Stimulated activated CD4-positive, alpha-beta T cell treated with anti-CD3 and anti-CD28 coated beads, Interleukin-2, amount 100 ng/mL, for 48 hours (primary cell): ENCODE measurements at places on chromosomes 4 and X.

DNA sequence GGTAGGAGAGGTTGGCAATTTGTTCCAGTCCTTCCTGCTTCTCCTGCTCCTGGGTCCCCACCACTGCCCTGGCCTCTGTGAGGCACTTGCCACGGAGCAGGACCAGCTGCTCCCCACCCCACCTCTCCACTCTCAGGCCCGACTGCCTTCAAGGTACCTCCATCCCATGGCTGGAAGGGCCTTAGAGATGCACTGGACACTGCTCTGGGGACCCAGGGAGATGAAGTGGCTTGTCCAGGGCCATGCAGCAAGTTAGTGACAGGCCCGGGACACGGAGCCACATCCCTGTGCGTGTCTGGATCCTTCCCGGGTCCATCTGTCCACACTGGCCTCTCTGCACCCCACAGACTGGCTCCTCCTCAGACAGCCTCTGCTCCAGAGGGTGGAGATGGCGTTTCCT is 105.3 kb downstream of the CPZ start:
- no peak for DNase-seq

DNA sequence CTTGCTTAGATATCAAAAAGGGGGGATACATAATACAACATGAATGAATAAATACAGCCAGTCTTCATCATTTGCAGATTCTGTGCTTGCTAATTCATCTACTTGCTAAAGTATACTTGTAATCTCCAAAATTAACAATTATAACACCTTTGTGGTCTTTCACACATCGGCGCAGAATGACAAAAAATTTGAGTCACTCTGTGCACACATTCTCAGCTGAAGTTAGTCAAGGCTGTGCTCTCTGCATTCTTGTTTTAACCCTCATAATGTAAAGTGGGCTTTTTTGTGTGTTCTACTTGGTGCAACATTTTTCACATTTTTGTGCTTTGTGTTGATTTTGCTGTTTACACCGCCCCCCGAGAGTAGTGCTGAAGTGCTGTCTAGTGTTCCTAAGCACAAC is 65.8 kb upstream of the GPRIN3 start:
- DNase-seq = no peak

- DNase-seq = no peak
Observed at GRCh38 chr4:173530326-173531085, 477 bp upstream of the HAND2 start.

GRCh38 chr4:128635955-128636560 is 173.4 kb upstream of the JADE1 start:
- no peak for DNase-seq

DNA sequence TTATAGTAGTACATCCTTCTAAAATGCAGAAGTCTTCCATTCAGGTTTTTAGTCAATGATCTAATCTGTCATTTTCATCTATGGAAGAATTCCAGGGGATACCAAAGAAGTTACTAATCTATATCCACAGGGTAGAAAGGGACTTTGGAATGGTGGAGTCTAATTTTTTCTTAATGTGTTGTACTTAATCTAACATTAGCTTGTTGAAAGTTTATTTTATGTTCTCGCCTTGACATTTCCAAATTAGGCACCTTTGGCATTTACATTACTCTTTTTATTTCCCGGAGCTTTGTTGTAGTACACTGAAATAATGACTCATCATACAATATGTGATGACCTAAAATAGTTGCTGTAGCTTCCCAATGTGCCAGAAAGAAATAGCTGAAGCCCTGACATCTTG is 91.5 kb downstream of the HTR2C start:
- no peak for DNase-seq

GRCh38 chr4:7757501-7758471 is 181.9 kb downstream of the AFAP1 start:
- DNase-seq = no peak

DNA sequence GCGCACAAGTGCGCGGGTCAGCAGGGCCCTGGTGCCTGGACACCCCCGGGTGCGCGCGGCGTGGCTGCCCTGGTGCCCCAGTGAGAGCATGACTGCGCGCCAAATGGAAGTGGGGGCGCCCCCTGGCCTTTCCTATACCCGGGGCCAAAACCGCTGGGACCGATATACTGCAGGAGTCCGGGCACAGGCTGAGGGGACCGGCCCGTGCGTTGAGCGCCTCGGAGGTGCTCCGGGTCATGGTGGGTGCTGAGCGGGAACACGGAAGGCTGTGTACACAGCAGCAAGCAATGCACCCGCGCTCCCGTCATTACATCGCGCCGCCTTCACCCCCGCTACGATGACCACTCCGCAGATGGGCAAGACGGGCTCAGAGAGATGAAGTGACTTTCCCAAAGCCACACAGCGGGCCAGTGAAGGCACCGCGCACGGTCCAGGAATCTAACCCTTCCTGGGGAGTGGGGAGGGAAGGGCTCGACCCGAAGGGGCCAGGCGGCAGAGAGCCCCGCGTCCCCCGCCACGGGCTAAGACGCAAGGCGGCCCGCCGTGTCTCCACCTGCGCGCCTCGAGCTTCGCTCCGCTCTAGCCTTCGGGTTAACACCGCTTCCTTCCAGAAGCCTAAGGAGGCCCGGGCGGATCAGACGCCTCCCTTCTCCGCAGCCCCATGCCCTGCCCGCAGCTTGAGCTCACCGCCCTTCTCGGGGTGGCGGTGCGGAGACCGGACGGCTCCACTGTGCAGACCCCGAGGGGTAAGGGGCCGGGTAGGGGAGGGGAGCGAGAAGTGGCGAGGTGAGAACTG is 11.3 kb downstream of the HMX1 start:
- DNase-seq = no peak

GRCh38 chrX:30888526-30889146 is 418 bp downstream of the TAB3 start:
- DNase-seq = peak; percentile 9

DNA sequence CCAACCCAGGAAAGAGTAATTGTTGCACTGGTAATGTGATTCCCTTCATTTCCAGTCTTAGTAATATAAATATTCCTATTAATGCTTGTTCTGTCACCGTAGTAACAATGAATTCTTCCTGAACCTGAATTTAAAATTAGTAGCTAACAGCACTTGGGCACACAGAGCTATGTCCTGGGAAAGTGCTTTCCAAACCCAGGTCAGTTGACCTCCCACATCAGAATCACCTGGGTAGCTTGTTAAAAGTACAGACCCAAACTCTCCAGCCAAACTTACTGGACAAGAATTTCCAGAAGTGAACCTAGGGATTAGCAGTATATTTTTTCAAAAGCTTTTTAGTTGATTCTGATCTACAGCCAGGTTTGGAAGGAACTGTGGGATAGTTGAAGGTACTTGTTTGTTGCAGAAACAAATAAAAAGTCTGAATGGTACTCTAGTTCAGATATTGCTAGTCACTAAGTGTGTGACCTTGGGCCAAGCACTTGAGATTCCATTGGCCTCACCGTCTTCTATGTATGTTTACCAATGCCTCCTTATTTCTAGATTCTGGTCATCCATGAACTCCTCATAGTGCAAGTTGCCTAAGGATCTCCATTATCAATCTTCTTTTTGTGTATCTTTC is 192.9 kb upstream of the CNKSR2 start:
- DNase-seq = no peak

DNA sequence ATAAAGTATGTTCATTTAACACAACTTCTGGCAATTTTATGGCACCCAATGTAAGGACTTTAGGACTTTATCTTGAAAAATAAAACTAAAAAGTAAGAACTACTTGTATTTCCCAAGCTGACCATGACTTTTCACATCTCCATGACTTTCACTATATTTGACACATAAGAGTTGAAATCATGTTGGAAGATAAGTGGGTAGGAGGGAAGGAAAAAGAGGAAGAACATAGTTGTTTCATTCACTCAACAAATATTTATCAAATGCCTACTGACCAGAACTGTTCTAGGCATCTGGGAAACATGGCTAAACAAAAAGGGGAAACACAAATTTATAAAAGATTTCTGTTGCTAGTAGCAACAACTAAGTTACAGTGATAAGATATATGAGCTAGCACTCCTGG is 16.0 kb downstream of the SCLT1 start:
- DNase-seq = no peak

GRCh38 chr4:185541251-185541727 is 6.0 kb upstream of the PDLIM3 start:
- DNase-seq = no peak

DNA sequence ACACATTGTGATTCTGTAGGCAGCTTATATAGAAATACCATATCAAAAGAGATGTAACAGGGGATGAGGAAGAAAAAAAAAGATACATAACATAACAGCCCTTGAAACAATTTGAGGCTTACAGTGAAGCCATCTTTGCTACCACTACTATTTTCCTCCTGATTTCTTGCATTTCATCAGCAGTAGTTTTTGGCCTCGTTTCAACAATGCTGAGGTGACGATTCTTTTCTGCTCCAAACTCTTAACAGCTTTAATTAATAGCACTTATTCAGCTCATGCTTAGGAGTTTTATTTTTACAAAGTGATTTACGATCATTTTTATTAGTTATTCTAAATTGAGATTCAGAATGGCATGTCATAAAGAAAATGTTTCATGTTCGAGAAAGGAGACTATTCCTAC is 163.2 kb downstream of the DCK start:
- no peak for DNase-seq

DNA sequence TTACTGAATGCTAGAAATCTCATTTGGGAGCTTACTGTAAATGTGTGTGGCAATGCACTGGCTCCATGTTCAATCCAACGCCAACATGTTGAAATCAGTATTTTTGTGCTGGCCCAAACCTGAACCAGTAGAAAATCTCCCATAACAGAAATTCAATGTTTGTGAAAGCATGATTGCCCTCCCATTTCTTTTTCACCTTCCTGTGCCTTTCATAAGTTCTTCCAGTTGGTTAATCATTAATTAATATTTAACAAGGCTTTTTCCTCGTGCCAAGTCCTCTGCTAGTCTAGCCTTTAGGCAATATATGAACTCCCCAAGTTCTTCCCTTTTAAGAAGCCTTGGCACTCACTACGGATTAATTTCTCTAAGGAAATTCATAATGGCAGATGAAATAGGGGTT is 1.3 kb upstream of the PLS3 start:
- no peak for DNase-seq

DNA sequence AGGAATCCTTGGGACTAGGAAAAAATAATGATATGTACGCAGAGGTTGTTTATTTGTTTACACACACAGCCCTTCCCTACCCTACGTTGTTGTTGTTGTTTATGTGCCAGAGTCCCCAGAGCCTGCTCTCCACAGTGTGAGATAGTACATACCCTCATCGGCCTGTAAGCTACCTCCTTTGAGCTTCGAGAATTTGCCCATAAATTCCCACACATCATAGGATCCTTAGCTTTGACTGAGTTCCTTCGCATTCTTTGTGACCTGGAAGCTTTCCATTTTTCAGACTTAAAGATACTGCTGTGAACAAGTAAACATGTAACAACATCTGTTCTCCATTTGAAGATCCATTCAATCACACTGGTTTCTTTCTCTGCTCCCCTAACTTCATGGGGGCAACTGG is 114.5 kb downstream of the IRF2 start:
- no peak for DNase-seq

- DNase-seq = no peak
Observed at GRCh38 chrX:111309083-111309482, 38.8 kb upstream of the CAPN6 start.

GRCh38 chr4:26780539-26780938 is 80.1 kb upstream of the STIM2 start:
- DNase-seq = no peak

- no peak for DNase-seq
Observed at GRCh38 chr4:146318894-146319293, 104.6 kb downstream of the REELD1 start.

DNA sequence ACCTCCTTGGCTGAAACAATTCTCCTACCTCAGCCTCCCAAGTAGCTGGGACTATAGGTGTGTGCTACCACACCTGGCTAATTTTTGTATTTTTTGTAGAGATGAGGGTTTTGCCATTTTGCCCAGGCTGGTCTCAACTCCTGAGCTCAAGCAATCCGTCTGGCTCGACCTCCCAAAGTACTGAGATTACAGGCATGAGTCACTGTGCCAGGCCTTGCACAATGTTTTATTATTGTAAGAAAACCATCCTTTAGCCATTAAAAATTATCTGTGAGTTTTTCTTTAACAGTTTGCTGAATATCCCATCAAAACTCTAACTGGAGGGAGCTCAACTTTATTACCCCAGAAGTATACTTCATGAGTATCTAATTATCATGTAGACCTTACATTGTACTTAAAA is 900.3 kb downstream of the PCDH7 start:
- DNase-seq = no peak

GRCh38 chrX:15216280-15216679 is 53.6 kb downstream of the ASB9 start:
- DNase-seq = no peak

GRCh38 chrX:43750248-43750676 is 94.2 kb downstream of the MAOA start:
- peak; percentile 16 for DNase-seq

- DNase-seq = no peak
Observed at GRCh38 chr4:118973295-118973694, 84.6 kb downstream of the SYNPO2 start.

GRCh38 chr4:150209140-150209829 is 131.0 kb downstream of the DCLK2 start:
- no peak for DNase-seq

- DNase-seq = no peak
Observed at GRCh38 chr4:39936565-39937418, 40.9 kb downstream of the PDS5A start.

GRCh38 chr4:185369731-185370130 is 26.0 kb downstream of the LRP2BP start:
- DNase-seq = no peak

DNA sequence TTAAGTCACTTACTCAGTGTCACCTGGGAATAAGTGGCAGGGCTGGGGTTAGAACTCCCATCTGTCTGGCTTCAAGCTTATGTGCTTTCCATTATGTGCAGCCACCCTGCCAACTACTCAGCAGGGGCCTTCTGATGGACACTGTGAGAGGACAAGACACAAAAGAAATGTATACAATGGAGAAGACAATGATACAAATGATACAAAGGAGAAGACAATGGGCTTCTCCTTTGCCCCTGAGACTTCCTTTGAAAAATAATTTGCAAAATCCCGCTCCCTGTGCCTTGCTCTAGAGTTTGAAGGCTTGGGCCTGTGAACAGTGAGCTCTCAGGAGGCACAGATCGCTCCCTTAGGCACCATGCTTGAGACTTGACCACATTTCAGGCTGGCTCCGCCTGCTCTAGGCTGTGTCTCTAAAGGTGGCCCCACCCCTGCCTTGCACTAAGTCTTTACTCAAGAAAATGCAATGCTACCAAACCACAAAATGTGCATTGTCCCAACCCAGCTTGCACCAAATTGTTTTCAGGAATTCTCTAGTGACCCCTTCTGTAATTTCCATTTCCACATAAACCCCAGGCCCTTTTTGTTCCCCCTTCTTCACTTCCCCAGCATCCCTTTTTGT is 27.1 kb upstream of the STX18 start:
- DNase-seq = no peak

- no peak for DNase-seq
Observed at GRCh38 chr4:11230866-11231265, 197.8 kb downstream of the HS3ST1 start.

GRCh38 chr4:21307709-21308108 is 607.5 kb downstream of the PACRGL start:
- no peak for DNase-seq

GRCh38 chr4:157779081-157779480 is 393.7 kb downstream of the GASK1B start:
- DNase-seq = no peak

- DNase-seq = no peak
Observed at GRCh38 chr4:76690011-76690905, 207.7 kb downstream of the SOWAHB start.
